ENCODE measurements at places on chromosomes 6 and 20.
A peak's percentile ranks its signal among the peaks of the same experiment; 100 is the strongest.

- DNase-seq: no peak
Measured at GRCh38 chr6:67133973-67134372, 1426.9 kb upstream of the EYS start.

- DNase-seq: no peak
Measured at GRCh38 chr6:37548067-37548674, 48.5 kb upstream of the CCDC167 start.

DNA sequence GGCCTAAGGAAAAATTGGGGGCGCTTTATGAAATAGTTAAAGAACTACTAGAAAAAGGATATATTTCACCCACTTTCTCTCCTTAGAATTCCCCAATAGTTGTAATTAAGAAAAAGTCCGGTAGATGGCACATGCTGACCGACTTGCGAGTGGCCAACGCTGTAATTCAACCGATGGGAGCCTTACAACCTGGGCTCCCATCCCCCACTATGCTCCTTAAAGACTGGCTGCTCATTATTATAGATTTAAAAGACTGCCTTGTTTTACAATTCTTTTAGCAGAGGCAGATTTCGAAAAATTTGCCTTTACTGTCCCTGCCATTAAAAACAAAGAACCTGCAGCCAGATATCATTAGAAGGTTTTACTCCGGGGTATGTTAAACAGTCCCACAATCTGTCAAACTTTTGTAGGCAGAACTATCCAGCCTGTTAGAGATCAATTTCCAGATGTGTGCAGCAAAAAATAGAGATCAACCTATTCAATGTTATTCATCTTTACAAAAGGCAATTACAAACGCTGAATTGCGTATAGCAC is 58.5 kb upstream of the PRSS16 start:
- DNase-seq: peak; percentile 95

- no peak for DNase-seq
Measured at GRCh38 chr6:37809197-37809543, 10.4 kb upstream of the ZFAND3 start.

DNA sequence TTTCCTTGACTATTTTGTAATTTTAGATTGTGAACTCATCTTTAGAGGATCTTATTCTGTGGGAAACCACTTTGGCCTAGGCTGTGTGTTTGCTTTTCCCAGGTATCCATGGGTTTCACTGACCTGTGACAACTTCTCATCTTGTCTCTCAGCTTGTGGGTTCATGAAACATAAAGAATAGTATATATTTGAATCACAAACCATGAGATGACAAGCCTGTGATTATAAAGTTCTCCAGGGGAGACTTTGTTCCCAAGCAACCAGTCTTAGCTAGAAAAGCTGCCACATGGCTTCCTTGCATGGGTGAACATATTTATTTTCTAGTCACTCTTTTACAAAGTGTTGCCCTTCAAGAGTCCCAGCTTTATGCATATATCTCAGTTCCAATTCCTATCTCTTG is 201.9 kb downstream of the UBE3D start:
- no peak for DNase-seq

GRCh38 chr6:157298216-157298724 is 25.0 kb downstream of the TMEM242 start:
- DNase-seq: peak; percentile 13

- DNase-seq: no peak
Measured at GRCh38 chr20:17227669-17228623, 1.1 kb downstream of the PCSK2 start.

DNA sequence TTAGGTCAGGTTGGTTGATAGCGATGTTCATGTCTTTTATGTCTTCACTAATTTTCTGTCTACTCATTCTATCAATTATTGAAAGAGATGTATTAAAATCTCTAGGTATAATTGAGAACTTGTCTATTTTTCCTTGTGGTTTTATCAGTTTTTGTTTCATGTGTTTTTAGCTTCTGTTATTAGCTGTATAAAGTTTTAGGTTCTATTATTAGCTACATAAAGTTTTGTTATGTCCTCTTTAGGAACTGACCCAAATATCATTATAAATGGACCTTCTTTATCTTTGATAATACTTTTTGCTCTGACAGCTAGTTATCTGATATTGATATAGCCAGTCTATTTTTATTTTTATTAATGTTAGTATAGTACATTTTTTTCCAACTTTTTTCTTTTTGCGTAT is 92.4 kb upstream of the TMEM170B start:
- no peak for DNase-seq

Measured in inflammatory macrophage treated with lipopolysaccharide for 1 hour (primary cell).